ENCODE measurements at places on chromosomes 6 and 20.
A peak's percentile ranks its signal among the peaks of the same experiment; 100 is the strongest.

- H3K36me3 ChIP-seq: peaks cover 55% of the 10 kb centered on the region
- no peak for DNase-seq
- H3K4me3 ChIP-seq: no peak overlapping the region
Observed at GRCh38 chr20:396619-397431, 11.3 kb upstream of the RBCK1 start.

DNA sequence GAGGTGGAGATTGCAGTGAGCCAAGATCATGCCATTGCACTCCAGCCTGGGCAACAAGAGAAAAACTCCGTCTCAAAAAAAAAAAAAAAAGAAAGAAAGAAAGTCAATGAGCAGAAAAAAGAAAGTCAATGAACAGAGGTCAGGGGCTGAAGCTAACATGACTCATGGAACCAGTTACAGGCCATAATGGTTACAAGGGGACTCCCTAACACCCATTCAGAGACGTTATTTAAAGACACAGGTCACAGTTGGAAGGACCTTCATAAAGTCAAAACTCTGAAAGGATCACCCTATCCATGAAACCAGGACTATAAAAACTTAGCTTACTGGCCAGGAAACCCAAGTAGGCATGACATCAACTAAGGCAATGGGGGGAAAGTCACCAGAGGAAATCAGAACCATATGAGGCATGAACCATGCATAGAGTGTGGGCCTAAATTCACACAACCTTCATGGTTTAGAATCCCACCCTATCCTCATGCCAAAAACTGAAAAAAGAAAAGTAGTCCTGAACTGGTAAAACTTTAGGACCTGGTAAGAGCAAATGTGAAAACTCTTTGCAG lies 18.2 kb downstream of the FBXL4 start:
- H3K4me3 ChIP-seq: no peak overlapping the region
- H3K27ac ChIP-seq: no peak overlapping the region
- H3K4me1 ChIP-seq: peaks cover 14% of the 10 kb centered on the region
- peaks cover 12% of the 10 kb centered on the region for H3K36me3 ChIP-seq
- DNase-seq: no peak
- H3K27me3 ChIP-seq: no peaks in the 10 kb centered on the region

DNA sequence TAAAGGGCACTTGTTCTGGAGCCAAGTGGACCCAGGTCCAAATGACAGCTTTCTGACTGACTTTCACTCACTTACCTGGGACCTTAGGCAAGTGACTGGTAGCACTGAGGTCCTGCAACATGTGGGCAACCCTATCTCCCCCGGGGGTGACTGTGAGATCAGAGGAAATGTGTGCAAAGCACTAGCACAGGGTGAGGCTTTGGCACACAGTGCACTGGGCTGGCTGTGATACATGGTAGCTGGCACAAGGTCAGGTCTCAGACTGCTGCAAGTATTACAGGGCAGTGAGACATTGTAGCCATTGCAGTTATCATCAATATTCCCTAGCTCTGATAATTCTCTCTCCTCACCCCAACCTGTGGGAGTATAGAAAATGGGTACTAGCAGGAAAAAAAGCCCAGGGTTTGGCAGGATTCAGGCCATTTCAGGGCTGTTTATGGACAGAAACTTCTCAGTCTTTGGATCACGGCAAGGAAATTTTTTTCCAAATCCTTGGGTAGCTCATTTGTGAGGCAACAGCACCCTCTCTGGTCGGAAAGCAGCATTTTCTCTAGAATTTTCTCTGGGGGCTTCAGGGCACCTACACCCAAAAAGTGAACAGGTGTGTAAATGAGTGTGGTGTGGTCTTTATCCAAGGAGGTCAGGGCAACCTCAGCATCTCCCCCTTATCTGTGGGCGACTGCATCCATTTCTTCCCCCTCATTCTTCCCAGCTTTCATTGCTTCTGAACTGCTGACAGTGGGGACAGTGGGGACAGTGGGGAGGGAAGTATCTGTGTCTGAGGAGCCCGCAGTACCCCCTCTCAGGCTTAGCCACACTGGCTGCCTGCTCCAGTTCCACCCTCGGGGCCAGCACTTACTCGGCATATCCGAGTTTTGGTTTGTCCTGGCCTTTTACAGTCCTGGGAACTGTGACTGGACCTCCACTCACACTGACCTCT lies 148.7 kb upstream of the PHACTR3 start:
- H3K36me3 ChIP-seq: no peaks in the 10 kb centered on the region
- DNase-seq: peak; percentile 18
- no peak overlapping the region for H3K27ac ChIP-seq
- no peak overlapping the region for H3K4me3 ChIP-seq

GRCh38 chr6:22029171-22029570 lies 267.7 kb downstream of the PRL start:
- no peak for DNase-seq
- peaks cover 51% of the 10 kb centered on the region for H3K4me1 ChIP-seq
- no peak overlapping the region for H3K4me3 ChIP-seq
- H3K27ac ChIP-seq: no peak overlapping the region

- no peaks in the 10 kb centered on the region for H3K36me3 ChIP-seq
- no peak overlapping the region for H3K27ac ChIP-seq
- DNase-seq: peak; percentile 66
- H3K27me3 ChIP-seq: no peaks in the 10 kb centered on the region
- H3K4me1 ChIP-seq: no peaks in the 10 kb centered on the region
Observed at GRCh38 chr6:130675072-130675471, 152.1 kb upstream of the SMLR1 start.

DNA sequence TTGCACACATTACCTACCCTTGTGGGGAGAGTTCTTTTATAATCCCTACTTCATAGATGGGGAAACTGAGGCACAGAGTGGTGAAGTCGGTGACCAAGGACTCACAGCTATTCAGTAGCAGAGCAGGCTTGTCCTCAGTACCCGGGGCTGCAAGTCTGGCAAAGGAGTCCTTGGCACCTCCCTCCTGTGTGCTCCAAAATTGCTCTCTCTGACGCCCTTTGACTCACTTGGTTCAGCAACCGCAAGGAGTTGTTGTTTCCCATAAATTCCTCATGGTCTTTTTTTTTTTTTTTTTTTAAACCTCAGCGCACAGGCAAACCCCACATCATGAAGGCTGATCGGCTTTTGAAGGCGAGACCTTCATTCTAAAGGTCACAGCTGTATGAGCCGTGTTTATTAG lies 143.2 kb downstream of the CEBPB start:
- no peaks in the 10 kb centered on the region for H3K27me3 ChIP-seq
- H3K36me3 ChIP-seq: no peaks in the 10 kb centered on the region
- no peak for DNase-seq
- H3K4me3 ChIP-seq: no peak overlapping the region
- peaks cover 40% of the 10 kb centered on the region for H3K4me1 ChIP-seq

DNA sequence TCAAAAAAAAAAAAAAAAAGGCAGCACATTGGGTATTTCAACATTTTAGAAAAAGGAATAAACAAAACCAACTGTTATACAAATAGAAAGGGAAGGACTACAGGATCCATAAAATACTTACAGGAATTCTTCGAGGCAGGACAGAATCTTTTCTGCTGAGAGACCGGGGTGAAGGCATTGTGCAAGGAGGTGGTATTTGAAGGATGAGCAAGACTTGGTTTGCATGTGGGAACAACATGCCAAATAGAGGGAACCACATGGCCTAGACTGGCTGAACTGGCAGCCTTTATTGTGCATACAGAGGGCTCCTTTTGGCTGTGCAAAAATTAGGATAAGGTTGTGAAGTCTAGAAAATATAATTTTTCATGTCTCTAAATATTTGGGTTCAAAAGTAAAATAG lies 62.9 kb downstream of the SCAND1 start:
- peaks cover 14% of the 10 kb centered on the region for H3K36me3 ChIP-seq
- H3K27me3 ChIP-seq: no peaks in the 10 kb centered on the region
- H3K27ac ChIP-seq: no peak overlapping the region
- no peak overlapping the region for H3K4me3 ChIP-seq
- no peak for DNase-seq
